DMS 273 treated with DMSO at 0.1 percent for 48 hours (cell line): ENCODE measurements at places on chromosomes 16 and 17.
A peak's percentile ranks its signal among the peaks of the same experiment; 100 is the strongest.

DNA sequence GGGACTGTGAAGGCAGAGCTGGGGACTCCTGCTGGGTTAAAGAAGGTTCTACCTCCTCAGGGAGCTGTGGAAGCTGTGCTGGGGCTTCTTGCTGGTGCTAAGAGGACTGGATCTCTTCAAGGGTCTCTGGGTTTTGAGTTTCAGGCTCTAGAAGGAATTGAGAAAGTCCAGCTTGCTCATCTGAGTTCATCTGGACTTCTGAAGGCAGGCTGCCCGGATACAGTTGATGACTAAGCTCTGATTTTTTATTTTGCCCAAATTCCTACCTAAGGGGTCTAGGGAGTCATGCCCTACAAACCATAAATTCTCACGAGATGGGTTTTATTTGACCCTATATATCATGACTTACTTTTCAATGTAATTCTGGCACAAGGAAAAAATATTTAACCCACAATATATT lies 46.8 kb upstream of the TMEM97 start:
- DNase-seq = no peak

DNA sequence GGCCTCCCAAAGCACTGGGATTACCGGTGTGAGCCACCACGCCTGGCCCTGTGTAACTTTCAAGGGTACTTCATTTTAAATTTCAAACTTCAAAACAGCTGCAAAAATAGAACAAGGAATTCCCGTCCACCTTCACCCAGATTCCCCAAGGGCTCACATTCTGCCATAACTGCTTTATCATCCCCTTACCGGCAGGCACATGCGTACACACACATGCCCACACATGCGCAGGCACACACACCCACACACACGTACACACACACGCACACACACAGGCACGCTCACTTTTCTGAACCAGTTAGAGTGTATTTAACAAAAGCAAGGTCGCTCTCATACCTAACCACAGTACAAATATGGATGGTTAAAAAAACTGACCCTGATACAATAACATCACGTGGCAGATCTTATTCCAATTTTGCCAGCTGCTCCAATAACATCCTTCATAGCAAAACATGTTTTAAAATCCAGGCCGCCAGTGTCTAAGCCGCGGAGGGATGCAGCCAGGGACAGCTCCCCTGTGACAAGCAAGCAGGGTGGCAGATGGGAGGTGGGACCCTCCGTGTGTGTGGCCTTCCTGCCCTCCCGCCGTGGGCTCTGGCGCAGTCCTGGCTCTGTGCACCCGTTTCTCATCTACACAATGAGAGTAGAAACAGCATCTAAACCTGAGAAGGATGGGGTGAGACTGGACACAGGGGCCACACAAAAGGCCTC lies 23.1 kb downstream of the PDIA2 start:
- DNase-seq = no peak

DNA sequence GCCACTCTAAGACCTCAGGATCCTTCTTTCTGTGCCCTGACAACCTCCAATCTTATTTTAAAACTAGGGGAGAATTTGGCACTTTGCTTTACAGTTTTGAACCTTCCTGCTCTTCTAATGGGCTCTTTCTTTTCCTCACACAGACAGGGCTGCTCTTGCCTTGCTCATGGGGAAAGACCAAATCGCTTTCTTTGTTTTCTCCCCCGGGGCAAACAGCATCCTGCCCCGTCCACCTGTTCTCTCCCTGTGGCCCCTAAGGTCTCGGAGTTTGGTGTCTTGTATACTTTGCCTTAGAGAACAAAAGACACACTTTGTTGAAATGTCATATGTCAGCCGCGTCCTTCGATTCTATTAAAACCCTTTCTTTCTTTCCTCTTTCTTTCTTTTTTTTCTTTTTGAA lies 306.7 kb upstream of the SALL1 start:
- DNase-seq = no peak

DNA sequence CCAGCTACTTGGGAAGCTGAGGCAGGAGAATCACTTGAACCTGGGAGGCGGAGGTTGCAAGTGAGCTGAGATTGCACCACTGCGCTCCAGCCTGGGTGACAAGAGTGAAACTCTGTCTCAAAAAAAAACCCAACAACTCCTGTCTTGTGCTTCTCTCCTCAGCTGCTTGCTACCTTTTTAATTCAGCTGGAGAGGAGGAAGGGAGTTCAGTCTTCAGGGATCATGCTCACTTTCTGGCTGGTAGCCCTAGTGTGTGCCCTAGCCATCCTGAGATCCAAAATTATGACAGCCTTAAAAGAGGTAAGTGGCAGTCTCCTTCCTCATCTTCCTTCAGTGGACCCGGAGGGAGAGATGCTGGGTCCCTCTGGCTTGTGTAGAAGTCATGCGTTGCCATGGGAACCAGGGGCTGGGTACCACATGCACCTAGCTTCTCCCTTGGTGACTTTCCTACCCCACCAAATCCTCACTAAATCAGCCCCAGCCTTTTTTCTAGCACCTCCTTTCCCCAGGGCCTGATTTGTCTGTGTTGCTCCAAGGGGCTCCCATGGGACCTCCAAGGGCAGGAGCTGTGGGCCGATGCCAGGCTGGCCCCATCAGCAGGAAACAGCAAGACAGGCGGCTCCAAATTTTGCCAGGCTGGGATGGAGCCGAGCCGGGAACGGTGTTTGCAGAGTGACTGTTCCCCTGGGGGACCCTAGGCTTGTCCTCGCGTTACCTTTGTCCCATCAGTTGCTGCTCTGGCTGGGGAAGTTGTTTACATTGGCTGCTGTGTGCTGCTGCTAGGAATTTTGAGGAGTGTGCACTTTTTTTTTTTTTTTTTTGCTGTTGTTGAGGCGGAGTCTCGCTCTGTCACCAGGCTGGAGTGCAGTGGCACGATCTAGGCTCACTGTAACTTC lies 65.2 kb downstream of the ABCC1 start:
- peak; percentile 4 for DNase-seq

- DNase-seq = no peak
Observed at GRCh38 chr17:69164206-69164605, 22.5 kb upstream of the ABCA6 start.

DNA sequence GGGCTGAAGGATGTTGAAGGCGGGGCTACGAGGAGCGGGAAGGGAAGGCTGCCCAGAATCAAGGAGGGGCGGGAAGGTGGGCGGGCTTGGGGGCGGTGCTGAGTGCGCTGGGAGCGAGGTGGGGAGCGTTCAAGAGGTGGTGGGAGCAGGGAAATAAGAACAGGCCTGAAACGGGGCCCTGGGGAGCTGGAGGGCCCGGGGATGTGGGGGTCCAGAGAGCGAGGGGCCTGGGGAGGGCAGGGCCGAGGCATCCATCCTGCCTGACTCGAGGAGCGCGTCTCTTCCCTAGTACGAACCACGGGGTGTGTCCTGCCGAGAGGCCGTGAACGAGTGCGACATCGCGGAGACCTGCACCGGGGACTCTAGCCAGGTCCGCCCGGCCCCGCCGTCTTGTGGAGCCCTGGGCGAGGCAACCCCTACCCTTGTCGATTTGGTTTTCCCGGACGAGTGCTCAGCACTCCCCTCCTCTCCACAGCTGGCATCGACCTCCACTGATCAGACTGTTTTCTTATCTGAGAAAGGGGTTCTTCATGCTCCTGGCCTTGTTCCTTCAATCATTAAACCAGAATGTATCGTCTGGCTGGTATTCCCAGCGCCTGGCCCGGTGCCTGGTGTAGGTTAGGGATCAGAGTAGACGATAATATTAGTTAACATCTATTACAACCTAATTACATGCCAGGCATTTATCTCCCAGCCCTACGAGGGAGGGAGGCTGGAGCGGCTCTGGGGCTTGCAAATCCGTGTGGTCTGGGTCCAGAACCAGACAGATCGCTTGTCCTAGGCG lies 17.2 kb downstream of the ADAM11 start:
- DNase-seq = no peak

DNA sequence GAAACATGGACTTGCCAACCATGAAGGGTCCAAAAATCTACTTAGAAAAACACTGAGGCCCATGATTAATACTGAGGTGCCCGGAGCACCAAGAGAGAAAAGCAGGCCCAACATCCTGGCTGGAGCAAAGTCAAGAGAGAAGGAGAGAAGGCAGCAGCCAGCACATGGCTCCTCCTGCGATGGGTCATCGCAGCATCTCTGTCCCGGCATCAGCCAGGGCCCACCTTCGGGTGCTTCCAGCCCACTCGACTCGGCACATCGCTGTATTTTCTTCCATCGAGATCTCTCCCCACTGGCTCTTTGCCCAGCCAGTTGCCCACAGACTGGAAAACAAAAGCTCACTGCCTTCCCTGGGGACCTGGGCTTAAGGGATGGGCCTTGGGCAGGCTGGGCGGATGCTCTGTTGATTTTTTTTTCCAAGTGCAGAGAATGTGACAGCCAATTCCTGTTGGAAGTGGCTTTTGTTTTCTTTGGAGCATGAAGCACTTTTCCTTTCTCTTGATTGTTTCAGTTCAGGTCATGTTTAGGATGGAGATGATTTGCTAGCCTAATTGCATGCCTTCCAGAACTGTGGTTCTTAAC lies 58.1 kb downstream of the CYB5B start:
- DNase-seq = peak; percentile 24

DNA sequence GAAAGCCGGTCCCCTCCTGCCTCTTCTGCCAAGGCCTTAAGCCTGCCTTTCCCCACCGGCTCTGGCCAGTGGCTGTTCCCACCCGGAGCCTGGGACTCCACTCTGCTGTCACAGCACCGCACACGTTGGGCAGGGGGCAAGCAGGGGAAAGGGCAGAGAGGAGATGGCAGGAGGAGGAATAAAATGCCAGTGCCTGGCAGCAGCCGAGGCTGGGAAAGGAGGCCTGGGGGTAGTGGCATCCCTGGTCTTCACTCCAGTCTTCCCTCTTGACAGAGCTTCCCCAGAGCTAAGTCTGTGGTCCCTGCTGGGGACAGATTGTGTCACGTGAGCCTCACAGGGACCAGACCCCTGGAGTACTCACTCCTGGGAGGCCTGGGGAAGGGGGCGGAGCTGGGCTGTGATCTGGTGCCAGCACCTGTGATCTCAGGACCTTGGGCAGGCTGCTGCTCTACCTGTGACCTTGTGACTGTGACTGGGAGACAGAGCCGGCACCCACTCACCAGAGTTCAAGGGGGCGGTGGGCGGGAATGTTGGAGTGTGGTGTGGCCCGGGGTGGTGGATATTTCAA lies 97.2 kb upstream of the GSE1 start:
- DNase-seq = no peak

DNA sequence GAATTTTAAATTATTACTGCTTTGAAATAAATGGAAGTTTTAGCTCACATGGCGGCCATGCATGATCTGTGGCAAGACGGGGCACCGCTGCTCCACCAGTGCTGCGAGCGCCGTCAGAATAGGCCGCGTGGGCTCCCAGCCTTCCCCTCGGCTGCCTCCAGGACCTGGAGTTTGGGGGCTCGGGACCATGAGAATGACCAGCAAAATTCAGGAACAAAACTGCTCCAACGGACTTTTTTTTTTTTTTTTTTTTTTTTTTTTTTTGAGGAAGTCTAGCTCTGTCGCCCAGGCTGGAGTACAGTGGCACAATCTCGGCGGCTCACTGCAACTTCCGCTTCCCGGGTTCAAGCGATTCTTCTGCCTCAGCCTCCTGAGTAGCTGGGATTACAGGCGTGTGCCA lies 38.3 kb upstream of the AKAP1 start:
- no peak for DNase-seq

DNA sequence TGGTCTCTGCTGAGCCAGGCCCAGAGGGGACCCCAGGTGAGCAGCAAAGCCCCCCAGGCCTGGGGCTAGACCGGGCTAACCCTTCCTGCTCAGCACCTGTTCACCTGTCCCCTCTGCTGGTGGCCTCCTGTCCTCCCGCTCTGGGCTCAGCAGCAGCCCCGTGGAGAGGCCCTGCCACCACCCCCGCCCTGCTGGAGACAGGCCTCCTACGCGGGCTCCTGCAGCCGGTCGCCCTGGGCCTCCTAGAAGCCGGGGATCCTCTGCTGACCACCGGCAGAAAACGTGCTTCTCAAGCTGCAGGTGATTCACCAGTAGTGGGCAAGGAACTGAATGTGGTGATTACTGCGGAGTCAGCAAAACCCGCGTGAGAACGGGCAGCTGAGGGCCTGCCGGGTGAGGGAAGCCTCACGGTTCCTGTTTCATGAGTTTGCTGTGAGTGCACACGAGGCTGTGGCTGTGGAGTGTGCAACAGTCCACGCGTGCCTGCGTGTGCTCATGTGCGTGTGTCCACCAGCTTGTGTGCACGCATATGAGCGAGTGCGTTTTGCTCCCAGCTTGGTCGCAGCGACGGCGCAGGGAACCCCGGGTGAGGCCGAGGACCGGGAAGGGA lies 792 bp downstream of the SECTM1 start:
- no peak for DNase-seq

- no peak for DNase-seq
Observed at GRCh38 chr16:47503936-47504335, 42.8 kb downstream of the PHKB start.

GRCh38 chr16:89844739-89845339 lies 16.6 kb downstream of the SPIRE2 start:
- DNase-seq = no peak

DNA sequence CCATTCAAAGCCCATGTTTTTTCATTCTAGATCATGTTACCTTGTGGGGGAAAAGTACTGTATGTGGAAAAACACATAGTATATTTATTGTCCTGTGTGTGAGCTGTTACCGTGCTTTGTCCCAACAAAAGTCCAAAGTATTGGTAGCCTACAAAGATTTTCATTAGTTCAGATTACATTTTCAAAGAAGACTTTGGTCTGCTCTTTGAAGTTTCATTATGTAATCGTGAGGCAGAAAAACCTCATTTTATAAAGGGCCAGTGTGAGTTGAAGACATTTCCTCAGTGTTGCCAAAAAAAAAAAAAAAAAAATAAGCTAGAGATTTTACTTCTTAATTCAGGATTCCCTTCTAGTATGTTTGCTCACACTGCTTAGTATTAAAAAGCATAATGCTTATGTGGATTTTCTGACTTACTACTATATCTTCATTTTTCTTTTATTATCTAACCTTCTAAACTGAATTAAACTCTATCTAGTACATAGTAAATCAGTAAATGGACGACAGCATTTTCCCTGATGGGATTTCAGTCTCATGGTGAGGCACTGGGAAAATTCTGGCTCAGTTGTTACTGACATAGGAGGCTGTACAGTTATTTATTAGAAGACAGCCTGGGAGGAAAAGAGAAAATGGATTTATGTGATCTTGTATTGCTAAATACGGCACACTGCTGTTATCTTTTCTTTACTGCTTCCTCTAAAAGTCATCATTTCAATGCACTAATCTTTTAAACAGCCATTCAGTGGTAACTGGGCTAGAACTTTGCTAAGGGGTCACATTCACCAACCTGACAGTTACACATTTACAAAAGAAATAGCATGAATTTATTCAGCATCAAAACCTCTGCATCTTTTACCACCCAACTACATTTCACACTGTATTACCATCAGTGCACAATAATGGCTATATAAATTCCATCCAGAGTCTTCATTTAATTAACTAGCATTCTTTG lies 100.6 kb downstream of the STXBP4 start:
- no peak for DNase-seq

- DNase-seq = no peak
Observed at GRCh38 chr16:31351942-31352325, 3.0 kb upstream of the ITGAX start.

GRCh38 chr17:78407387-78408000 lies 29.0 kb downstream of the PGS1 start:
- DNase-seq = no peak

GRCh38 chr17:7843257-7843535 lies 9.2 kb downstream of the KDM6B start:
- no peak for DNase-seq

GRCh38 chr17:1143573-1143972 lies 36.2 kb downstream of the ABR start:
- DNase-seq = no peak
